ENCODE measurements at places on chromosomes 1 and 21.

DNA sequence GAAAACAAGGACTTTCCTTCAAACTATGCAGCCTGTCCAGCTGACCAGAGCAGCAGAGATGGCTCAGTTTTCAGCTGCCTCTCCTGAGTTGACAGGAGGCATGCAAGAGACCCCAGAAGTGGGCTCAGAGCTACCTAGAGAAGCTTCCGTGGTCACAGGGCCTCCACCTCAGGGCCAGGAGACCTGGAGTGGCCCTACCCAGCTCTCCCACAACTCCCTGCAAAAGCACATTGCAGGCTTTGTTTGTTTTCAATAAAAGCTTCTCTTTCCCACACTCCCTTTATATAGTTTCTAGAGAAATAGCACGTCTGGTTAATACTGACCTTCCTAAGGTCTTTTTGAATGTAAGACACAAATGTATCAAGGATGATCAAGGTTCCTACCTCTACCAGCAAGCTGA is 40.1 kb downstream of the RRAGC start:
- no peak for DNase-seq

DNA sequence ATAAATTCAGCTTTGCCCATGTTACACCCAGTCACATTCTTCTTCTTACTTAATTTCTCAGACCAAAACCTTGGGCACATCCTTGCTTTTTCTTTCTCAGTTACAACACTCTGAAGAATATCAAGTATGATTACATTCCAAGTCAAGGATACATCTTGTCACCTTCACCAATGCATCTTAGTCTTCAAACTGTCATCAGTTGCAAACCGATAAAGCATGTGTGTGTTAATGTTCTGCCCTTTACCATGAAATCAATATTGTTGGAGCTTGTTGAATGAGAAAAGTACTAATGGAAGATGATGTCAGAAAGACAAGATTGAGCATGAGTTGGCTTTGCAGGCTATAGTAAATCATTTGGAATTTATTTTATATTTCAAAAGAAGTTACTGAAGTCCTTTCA is 764.6 kb downstream of the NCAM2 start:
- no peak for DNase-seq

- no peak for DNase-seq
These were observed 47.8 kb downstream of the SELENOF start for GRCh38 chr1:86865973-86866637.

GRCh38 chr1:18938707-18939070 is 17.8 kb downstream of the IFFO2 start:
- no peak for DNase-seq

DNA sequence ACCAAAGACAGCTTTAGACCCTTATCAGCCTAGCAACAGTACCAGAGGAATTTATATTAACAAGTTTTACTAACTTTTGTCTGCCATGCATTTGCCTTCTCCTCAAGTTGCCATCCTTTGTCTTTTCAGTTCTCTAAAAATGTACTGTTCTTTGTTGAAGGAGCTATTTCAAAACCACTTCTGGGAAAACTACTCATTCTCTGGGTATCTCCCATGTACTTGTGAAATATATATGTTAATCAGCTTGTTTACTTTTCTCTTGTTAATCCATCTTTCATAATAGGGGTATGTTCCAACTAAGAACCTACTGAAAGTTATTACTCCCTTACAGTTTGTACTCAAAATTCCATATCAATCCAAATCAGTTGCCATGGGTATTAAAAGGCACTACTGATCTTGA is 16.3 kb downstream of the DPYD start:
- no peak for DNase-seq

DNA sequence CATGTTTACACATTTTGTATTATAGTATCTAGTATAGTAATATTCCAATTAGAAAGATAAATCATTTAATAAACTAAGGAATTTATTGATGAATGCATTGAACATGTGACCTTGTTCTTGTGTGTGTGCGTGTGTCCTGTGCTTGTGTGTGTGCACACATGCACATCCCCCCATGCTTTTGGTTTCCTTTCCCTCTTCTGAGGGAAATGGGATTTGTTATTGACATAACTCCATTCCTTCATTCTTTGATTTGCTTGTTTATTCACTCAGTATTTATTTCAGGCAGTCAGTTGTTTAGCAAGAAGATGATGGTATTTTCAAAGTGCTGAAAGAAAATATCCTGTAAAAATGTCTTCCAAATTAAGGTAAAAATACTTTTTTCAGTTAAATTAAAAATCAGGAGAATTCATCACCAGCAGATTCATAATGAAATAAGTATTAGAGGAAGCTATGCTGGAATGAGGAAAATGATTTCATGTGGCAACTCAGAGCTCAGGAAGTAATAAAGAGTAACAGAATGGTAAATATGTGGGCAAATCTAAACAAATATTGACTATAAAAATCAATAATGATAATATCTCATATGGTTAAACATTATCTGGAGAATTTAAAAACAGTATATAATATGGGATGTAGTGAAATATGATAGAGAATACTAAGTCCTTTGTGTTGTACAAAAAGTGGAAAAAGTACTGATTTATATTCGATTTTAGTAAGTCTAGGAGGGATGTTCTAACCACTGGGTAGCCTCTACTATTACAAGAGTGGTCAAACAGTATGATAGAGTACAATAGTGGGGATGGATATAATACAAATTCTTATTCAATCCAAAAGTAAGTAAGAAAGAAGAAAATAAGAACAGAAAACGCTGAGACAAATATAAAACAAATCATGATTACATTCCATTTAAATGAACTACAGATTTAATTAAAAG is 35.2 kb upstream of the SIPA1L2 start:
- no peak for DNase-seq

DNA sequence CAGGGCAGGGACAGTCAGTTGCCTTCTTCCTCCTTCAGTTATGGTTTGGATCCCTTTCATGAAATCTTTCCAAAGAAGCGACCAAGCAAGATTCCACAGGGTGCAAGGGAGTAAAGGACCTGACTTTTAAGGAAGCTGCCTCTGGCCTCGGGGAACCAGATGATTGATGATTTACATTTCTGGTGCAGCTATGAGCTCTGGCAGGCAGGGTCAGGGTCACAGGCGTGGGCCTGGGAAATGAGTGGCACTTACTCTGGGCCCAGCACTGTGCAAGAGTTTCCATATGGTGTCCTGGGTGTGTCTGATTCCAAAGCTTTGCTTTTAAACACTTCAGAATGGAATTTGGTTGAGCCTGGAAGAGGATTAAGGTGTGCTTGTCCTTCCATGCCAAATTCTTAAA is 7.2 kb upstream of the CRABP2 start:
- no peak for DNase-seq

All from CD4-positive, alpha-beta T cell treated with Interleukin-10 for 1 hour (primary cell).